ENCODE measurements at places on chromosomes 16 and 17.

DNA sequence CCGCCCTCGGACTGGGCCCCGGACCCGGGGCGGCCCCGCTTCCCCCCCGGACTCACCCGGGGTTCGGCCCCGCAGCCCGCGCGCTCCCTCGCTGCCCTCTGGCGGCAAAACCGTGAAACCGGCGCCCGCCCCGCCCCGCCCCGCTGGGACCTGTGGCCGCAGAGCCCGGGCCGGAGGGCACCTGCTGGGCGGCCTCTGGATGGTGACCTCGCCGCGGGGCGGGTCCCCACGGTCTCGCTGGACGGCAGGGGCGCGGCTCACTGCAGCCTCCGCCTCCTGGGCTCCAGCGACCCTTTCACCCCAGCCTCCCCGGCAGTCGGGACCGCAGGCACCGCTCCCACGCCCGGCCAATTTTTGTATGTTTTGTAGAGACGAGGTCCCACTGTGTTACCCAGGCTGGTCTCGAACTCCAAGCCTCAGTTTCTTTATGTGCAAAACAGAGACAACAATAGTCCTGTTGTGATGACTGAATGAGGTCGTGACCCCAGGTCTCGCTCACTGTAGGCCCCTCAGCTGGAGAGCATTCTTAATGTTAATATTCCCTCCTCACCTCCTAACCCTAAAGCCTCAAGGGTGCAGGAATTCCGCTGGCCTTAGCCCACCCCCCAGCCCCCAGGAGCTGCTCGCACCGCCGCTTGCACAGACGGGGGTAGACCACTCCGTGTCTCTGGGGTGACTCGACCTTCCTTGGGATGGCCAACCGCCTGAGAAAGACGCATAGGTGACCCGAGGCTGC, 33.7 kb upstream of the RPH3AL start:
- DNase-seq = peak; percentile 49

- DNase-seq = no peak
These were observed 509.6 kb upstream of the EEF2KMT start for GRCh38 chr16:5607169-5607568.

- no peak for DNase-seq
These were observed 171.2 kb downstream of the AHSP start for GRCh38 chr16:31698901-31699300.

GRCh38 chr16:314795-315299, 31.9 kb downstream of the PDIA2 start:
- no peak for DNase-seq

- DNase-seq = peak; percentile 74
These were observed 8.6 kb downstream of the KRT10 start for GRCh38 chr17:40813804-40814203.

DNA sequence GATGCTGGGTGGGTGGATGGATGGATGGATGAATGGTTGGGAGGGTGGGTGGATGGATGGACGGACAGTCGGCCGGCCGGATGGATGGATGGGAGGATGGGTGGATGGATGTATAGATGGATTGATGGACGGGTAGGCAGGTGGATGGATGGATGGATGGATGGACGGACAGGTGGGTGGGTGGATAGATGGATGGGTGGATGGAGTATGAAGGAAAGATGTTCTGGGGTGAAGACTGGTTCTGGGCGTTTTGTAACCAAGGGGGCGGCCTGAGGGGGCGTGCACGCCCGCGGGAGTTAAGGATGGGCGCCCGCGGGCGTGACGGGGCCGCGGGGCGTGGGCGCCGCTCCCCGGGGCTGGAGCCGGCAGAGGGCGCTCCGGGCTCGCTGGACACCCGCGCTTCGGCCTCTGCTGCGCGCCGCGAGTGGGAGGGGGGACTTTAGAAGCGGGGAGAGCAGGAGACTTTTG, at the start of gene NECAB2:
Gene NECAB2 (plus strand): TSS at position 407 of the 468 bp plus-strand sequence. CDS start 405 bp downstream, outside the sequence.
- peak; percentile 18 for DNase-seq

DNA sequence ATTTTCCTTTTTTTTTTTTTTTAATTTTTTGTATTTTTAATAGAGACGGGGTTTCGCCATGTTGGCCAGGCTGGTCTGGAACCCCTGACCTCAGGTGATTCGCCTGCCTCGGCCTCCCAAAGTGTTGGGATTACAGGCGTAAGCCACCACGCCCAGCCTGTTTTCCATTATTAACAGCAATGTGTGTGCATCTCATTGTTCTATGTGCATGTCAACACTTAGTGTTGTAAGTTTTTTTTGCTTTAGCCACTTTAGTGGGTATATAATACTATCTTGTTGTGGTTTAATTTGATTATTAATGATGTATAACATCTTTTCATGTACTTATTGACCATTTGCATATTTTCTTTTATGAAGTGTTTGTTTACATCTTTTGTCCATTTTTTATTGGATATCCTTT, 32.8 kb upstream of the BHLHA9 start:
- DNase-seq = no peak

DNA sequence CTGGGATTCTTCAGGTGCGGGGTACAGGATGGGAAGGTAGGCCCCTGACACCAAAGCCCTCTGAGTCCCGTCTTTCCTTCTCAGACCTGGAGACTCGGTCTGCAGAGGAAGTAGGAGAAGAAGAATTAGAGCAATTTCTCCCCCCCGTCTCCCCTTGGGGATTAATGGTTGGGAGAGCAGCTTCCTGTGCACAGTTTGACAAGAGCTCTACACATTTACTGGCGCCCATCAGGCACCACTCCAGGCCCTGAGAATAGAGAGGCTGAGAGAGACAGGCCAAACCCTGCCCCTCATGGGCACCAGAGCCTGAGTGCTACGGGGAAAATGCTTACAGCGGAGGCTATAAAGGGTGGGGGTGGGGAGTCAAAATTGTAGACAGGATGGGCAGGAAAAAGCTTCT, 3.5 kb upstream of the C16orf74 start:
- no peak for DNase-seq

DNA sequence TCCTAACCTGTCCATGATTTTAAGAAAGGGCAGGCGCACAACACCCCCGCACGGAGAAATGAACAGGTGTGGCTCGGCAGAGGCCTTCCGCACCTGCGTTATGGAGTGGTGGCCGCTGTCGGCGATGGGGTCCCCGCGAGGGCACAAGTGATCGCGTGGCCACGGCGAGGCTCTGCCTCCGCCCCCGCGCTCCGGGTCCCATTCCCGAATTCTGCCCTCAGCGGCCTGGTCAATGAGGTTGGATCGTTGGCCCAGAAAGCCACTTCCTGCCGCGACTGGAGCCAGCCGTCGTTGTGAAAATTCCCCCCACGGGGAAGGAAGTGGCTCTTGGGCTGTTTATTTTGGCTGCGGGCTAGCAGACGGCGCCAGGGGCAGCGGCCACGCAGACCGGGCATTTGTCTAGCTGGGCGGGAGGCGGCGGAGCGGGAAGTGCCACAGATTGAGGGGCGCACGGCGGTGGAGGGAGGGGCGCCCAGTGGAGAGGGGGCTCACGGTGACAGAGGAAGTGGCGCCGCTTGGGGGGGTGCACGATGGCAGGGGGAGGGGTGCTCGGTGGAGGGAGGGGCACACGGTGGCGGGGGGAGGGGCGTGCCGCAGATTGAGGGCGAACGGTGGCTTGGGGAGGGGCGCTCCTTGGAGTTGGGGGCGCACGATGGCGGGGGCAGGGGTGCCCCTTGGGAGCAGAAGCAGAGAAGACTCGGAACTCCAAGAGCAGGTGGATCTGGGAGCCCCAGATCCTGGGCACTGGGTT, 25.0 kb downstream of the MRC2 start:
- DNase-seq = peak; percentile 91

Measured in M059J (cell line).